Ovary (tissue), 10 donors: ENCODE measurements at places on chromosomes 12 and 14.

DNA sequence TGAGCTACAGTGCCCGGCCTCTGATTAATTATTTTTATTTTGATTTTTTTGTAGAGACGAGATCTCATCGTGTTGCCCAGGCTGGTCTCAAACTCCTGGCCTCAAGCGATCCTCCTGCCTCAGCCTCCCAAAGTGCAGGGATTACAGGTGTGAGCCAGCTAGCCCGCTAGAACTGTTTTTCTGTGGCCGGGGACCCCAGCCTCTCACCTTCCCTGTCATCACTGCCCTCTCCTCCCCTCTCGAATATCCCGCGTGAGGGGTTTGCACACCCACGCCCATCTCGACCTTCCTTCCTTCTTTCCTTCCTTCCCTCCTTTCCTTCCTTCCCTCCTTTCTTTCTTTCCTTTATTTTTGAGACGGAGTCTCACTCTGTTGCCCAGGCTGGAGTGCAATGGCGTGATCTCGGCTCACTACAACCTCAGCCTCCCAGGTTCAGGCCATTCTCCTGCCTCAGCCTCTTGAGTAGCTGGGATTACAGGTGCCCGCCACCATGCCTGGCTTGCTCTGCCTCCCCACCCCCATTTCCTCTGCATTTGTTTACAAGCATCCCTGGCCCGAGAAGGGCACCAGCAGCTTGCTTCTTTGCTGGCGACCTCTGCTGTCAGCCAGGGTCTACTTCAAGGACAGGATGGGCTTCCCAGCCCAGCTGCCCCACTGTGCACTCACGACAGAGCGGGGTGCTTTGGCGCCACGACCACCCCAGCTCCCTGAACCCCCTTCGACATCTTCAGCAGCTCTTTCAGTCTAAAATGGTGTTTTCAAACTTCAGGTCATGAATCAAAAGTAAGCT, 4.3 kb upstream of the TRAF3 start:
- no peak for DNase-seq

DNA sequence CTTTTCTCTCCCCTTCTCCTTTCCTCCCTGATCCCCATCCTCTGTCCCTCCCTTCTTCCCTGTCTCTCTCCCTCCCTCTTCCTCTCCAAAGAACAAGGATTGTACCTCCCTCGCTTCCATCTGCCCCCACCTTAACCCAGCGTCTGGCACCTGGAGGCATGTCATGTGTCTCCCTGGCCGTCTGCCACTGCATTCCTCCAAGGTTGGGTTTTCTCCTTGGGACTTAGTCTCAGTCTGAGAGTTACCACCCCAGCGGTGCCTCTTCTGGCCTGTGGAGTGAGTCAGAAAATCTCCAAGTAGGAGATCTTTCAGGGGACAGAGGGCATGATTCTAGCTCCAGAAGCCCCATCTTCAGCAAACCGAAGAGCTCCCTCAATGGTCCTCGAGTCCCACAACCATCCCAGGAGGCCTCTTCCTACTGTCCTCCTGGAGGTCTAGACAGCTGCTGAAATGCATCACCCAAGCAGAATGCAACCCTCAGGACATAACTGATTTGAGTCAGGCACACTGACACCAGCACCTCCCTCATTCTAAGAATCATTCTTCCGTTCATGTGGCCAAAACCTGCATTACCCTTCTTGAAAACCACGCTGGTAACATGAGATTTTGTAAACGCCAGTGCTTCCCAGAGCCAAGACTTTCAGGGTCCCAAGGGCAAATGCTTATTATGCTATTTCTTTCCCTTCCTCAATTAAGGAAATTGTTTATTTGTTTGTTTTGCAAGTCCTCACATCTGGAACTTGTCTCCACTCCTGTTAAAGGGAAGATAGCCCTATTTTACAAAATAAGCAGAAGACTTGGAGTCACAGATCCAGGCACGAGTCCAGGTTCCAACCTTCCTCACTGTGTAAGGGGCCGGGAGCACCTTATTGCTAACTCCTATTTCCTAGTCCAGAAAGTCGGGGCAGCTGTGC, 463.2 kb downstream of the BCL11B start:
- no peak for DNase-seq

- DNase-seq, result no peak
Observed at GRCh38 chr12:91183551-91183950, 934 bp upstream of the DCN start.

DNA sequence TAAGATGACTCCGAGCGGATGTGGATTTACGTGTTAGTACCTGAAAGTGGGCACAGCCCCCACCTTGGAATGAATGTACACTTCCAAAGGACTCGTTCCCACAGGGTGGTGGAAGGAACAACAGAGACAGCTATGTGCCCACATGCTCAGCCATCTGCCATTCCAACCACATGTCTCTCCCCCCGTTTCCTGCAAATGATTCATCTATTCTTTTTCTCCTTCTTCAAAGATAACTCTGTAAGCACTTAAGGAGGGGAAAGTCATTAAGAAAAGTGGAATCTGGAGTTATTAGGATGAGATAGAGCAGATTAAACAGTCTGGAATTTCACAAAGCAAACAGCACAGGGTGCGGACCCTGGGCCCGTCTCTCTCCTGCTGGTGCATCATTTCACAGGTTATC, 18.5 kb upstream of the DUSP6 start:
- DNase-seq, result no peak

- no peak for DNase-seq
Observed at GRCh38 chr14:50631408-50631821, 36.7 kb downstream of the SAV1 start.

GRCh38 chr12:70448371-70448770, 82.3 kb downstream of the KCNMB4 start:
- DNase-seq, result no peak

DNA sequence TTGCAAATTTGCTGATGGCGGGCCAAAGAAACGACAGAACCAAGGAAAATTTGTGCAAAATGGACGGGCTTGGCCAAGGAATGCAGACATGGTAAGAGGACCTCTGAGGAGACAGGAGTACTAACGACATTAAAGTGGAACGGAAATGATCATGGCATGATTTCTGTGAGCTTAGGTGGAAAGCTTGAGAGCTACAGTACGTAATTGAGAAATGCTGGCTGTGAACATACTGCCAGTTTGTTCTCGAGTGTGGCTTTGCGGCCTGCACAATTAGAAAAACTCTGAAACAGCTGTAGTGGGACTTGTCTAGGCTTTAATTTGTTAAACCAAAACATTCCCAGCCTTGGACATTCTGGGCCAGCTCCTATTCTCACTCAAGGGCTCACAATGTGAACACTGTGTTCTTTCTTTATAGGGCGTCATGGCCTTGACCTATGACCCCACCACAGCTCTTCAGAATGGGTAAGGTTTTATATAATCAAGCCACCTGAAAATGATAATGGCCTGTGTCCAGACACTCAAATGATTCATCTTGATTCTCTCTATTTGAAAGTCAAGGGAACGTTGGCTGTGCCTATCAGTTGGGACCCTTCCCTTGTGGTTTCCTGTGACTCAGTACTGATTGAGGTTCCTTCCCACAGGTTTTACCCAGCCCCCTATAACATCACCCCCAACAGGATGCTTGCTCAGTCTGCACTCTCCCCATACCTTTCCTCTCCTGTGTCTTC, 48.5 kb downstream of the BAZ2A start:
- no peak for DNase-seq
